T-helper 1 cell (primary cell): ENCODE measurements at places on chromosomes 13 and 19.

DNA sequence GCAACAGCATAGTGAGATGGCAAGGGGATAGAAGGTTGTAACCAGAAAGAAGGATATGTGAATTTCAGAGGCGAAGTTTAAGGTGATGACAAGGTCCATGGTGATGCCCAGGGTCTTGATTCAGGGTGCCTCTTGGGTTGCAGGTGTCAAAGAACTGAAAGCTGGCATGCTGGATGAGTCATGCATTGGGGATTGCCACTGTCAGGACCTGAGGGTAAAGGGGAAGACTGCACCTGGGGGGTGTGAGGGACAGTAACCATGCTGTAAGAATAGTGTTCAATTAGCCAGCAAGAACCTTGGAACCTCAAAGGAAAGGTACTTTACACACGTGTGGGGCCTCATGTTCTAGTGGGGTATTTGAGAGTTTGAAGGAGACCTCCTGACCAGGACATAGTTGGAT lies 279.6 kb downstream of the SLC7A1 start:
- DNase-seq: no peak

DNA sequence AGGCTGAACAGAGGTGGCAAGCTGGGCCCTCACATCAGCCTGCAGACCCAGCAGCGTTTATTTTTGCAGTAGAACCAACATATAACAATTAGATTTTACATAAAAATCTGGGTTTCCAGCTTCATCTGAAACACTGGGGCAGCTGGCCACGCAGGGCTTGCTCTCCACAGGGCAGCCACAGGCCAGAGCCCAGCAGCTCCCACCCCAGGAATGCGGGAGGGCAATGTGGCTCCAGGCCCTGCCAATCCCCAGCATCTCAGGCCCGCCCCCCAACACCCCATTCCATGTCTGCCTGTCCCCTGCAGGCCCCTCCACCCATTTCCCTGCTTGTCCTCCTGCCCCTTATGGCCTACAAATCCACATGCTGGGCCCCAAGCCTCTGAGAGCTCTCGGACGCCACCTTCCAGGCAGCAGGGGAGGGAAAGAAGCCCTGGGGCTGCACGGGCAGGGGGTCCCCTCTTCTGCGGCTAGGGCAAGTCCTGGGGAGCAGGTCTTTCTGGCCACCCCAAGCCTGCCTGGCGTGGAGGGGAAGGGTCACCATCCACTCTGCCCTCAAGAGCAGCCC lies 15.0 kb upstream of the VSTM2B start:
- DNase-seq: no peak

GRCh38 chr13:58300224-58300623 lies 668.7 kb downstream of the PCDH17 start:
- no peak for DNase-seq

DNA sequence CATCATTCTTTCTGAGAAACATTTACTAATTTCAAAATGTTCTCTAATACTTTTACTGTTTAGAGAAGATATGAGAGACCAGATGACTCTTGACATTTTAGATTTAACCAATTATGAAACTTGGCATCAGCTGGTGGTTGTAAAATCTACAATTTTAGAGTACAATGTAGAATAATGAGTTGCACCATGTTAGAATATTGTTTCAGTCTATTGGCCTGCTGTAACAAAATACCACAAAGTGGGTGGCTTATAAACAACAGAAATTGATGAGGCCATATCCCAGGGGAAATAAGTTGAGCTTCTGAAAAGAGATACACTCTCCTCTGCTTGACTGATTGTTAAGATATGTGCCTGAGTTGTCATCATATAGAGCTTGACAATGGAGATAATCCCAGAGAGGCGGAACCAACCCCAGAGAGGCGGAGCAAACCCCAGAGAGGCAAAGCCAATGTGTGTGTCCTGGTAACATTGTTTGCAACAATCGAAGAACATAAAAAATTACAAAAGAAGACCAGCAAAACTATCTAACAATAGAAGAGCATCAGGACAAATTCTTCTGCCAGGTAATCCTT lies 373.0 kb upstream of the SLITRK1 start:
- DNase-seq: no peak

DNA sequence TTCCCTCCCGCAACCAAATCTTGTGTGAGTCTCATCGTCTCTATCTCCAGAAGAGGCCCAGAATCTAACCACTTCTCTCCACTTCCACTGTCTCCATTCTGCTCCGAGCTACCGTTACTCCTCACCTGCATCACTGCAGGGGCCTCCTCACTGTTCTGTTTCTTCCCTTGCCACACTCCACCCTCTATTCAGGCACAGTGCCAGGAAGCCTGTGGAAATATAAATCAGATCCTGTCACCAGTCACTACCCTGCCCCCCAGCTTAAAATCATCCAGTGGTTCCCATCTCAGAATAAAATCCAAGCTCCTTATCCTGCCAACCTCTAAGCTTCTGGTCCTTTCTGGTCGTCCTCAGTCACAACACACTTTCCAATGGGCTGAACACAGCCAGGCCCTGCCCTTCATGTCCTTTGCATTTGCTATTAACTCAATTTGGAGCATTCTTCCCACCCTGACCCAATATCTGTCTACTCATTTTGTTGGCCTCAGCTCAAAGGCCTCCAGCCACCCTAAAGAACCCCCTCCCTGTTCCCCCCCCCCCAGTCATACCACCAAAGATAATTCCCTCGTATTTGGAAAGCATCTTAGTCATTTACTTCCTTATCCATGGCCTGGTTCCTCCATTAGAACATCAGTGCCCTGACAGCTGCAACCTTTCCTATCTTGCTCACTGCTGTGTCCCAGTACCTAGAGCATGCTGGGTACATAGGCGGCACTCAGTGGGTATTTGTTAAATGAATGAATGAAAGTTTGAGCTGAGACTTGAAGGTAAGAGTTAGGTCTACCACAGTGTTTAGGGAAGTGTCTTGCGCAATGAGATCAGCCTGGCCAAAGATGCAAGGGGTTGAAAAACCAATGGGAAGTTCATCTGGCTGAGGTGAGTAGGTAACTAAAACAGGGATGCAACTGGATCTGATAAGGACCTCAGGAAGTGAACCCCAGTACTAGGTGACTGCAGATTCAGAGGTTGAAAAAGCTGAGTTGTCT lies 24.4 kb downstream of the ZNF175 start:
- DNase-seq: no peak

GRCh38 chr13:20461481-20461859 lies 64.2 kb downstream of the CRYL1 start:
- DNase-seq: no peak

GRCh38 chr13:48429036-48429435 lies 16.1 kb upstream of the LPAR6 start:
- no peak for DNase-seq

- no peak for DNase-seq
Measured at GRCh38 chr19:6044056-6044805, 66.1 kb downstream of the RFX2 start.

DNA sequence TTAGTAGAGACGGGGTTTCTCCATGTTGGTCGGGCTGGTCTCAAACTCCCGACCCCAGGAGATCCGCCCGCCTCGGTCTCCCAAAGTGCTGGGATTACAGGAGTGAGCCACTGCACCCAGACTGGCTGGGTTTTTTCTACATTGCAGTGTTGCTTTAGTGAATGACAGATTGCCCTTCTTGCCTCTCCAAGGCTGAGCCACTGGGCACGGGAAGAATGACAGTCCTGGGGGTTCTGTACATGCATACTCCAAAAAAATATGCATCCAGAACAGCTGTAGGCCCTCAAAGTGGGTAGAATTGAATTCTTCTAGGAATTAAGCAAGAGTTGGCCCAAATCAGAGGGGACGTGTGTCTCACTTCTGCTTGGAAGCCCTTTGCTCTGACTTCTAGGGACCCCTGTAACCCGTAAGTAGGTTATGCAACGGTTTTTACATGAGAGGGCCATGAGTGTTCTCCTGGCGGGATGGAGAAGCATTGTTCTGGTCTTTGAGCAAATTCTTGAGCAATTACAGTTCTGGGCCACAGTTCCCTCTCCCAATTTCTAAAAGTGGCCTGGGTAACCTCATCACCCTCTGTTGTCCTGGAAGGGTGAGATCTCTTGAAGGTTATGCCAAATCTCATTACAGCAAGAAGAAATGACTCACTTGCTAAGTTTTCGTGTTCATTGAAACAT lies 3.6 kb downstream of the ACTN4 start:
- DNase-seq: no peak

- peak; percentile 98 for DNase-seq
Measured at GRCh38 chr19:15379083-15379998, at the start of gene AKAP8. TSS of gene AKAP8 (minus strand) at chr19:15379787. CDS start at chr19:15379731, 56 bp downstream.

- DNase-seq: no peak
Measured at GRCh38 chr19:40341601-40342482, 6.4 kb downstream of the C19orf47 start.

DNA sequence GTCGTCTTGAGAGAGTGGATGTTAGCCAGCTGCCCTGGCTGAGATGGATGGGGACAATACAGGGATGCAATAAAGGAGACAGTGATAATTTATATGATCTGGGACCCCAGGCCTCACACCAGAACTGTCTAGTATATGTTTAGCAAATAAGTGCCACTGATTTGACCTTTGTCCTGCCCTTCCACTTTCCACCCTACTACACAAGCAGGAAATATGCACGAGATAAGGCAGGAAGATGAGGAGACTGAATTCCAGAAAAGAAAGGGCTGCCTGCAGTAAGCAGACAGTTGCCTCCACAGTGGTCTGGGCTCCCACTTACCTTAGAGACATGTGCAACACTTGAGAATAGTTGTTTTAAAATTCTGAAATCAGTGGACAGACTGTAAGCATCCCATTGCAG lies 80.2 kb upstream of the ZNF91 start:
- DNase-seq: no peak

GRCh38 chr13:40161931-40162330 lies 504.5 kb downstream of the FOXO1 start:
- DNase-seq: no peak

- DNase-seq: no peak
Measured at GRCh38 chr13:20358022-20358421, 125.9 kb upstream of the GJB6 start.

DNA sequence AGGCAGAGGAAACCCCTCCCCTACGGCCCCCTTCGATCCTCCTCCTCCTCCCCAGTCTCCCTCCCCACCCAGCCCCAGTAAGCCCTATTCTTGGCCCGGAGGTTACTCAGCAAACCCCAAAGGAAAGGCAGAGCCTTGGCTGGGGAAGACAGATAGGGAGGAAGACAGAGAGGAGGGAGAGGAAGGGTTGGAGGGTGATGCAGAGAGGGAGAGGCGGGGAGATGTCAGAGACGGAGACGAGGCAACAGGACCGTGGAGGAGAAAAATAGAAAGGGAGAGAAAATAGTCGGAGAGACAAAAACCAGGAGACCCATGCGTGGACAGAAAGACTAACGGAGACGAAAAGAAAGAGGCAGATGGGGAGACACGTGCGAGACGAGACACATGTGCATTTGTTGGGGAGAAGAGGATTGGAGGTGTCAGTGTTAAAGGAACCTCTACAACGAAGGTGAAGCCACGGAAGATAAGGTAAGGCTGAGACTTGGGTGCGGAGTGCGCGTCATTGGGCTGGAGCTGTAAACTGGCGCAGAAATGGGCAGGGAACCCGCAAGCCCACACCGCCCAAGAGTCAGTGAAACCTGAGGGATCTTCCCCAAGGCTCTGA lies 2.9 kb downstream of the TGFB1 start:
- no peak for DNase-seq

DNA sequence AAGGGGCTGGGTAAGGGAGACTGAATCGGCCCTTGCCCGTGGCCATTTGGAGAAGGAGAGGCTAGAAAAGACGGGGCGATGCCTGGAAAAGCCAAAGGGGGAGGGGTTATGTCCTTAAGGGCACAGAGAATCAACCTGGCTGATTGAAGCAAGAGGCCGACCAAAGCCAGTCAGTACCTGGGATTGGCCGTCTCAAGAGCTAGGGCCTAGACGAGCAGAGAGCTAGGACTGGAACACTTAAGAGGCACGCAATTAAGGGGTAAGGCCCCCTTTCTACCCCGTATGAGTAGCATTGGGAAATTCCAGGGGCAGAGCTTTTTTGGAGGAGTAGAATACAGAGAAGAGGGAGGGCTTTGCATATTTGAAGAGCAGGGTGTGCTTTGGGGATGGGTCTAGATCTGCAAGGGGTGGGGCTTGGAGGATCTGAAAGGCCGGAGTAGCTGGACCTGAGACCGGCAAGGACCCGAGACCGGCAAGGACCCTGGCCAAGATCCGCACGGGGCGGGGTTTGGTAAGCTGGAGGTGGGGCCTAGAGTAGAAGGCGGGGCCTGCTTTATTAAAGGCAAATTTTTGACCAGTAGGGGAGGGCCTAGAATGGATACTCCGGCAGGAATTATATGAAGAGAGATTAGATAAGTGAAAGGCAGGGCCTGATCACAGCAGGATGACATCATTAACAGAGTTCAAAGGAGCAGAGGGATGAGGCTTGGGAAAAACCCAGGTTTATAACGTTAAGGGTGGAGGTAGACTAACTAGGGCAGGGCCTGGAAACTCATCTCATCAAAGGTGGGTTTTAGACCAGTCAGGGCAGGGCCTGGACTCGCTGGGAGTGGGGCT lies 10.7 kb upstream of the CACNG6 start:
- no peak for DNase-seq

DNA sequence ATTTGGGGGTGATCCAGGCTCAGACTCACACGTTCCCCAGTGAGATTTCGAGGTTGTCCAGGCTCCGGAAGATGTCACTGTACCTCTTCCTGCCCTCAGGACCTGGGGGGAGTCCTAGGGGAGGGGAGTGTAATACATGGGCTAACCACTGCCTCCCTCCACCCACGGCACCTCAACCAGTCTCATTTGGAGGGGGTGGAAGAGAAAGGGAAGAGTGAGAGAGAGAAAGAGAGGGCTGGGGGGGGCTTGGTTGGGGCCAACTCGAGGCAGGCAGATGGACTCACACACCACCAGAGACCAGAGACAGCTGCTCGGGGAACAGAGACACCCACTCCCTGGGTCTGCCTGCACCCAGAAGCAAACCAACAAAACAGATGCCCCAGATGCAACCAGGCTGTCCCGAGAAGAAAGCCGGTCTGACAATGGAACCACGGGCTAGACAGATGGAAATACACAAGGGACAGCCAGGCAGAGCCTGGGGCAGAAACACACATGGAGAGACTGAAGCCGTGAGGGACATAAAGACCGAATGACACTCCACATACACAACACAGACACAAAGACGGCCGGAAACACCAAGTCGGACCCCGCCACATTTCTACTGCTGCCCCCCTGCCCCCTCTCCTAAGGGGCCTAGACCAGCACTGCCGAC lies 825 bp downstream of the GMIP start:
- peak; percentile 54 for DNase-seq

- DNase-seq: no peak
Measured at GRCh38 chr13:46183018-46183946, 1.3 kb upstream of the LCP1 start.

GRCh38 chr19:50962245-50962644 lies 7.1 kb downstream of the KLK6 start:
- no peak for DNase-seq

- DNase-seq: no peak
Measured at GRCh38 chr19:37989855-37990254, 82.8 kb downstream of the SIPA1L3 start.

- DNase-seq: no peak
Measured at GRCh38 chr13:111139873-111140561, 24.9 kb downstream of the ARHGEF7 start.
